Spleen (tissue), 13 donors: ENCODE measurements at places on chromosomes 12 and 14.

GRCh38 chr12:75820848-75821578, 210.6 kb downstream of the PHLDA1 start:
- DNase-seq = no peak

DNA sequence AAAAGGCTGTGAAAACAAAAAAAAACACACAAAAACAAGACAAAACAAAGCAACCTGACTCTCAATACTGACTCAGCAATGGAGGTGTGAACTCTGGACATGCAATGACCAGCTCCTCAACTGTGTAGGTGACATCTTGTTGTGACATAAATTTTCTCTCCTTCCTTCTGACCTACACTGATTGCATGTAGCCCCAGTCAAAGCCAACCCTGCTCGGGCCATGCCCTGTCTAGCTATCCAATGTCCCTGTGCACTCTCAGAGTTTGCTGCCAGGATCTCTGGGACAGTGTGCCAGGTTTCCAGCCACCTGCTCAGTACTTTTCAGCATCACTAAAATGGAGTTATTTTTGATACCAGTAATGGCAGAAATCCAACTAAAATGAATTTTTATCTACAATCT, 18.9 kb upstream of the CRACR2A start:
- DNase-seq = no peak

DNA sequence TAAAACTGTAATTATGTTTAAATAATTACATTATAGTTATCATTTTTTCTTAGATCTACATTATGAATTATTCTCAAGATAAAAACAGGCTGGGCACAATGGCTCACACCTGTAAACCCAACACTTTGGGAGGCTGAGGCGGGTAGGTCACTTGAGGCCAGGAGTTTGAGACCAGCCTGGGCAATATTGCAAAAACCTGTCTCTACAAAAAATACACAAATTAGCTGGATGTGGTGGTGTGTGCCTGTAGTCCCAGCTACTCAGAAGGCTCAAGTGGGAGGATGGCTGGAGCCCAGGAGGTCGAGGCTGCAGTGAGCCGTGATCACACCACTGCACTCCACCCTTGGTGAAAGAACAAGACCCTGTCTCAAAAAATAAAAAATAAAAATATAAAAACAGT, 40.3 kb upstream of the KCNJ8 start:
- DNase-seq = no peak

DNA sequence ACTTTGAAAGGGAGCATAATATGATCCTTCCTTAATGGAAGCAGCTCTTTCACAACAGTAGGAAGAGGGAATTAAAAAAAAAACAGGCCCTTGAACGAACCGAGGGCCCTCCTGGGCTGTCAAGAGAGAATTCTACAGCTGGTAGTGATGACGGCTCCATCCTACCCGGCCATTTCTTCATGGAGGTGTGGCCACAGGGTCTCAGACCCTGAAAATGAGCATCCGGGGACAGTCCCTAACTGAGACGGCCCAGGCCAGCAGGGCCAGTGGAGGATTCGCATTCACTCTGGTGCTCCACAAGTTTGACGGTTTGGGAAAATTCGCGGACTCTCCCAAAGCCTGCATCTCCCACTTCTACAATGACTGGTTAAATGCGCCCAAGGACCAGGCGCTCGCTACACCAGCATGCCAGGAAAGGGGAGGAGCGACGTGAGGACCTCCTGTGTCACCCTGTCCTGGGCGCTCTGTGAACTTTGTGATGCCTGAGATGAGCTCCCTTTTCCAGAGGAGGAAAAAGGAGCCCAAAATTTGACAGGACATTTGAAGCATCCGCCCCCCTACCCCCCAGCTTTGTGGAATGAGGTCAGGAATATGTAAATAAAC, 66.8 kb downstream of the BCL11B start:
- no peak for DNase-seq

DNA sequence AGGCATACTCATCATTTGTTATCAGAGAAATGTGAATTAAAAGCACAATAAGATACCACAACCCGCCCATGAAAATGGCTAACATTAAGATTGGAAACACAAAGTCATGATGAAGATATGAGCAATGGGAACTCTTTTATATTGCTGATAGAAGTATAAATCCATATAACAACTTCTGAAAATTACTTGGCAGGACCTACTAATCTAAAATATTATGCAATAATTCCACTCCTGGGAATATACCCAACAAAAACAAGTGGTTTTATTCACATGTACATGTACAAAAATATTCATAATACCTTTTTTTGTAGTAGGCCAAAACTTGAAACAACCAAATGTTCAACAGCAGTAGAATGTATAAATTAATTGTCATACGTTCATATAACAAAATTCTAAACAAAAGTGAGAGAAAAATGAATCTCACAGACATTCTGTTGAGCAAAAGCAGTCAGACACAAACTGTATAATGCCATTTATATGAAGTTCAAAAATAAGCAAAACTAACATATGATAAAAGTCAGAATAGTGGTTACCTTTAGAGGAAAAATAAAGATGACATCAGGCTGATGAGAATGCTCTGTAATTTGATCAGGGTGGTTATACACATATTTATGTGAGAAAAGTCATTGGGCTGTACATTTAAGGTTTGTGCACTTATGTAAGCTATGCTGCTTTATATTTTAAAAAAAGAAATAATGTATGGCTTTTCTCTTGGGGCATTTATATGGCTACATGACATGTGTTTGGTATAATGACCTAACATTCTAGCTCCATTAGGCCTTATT, 309.2 kb upstream of the KITLG start:
- DNase-seq = no peak

DNA sequence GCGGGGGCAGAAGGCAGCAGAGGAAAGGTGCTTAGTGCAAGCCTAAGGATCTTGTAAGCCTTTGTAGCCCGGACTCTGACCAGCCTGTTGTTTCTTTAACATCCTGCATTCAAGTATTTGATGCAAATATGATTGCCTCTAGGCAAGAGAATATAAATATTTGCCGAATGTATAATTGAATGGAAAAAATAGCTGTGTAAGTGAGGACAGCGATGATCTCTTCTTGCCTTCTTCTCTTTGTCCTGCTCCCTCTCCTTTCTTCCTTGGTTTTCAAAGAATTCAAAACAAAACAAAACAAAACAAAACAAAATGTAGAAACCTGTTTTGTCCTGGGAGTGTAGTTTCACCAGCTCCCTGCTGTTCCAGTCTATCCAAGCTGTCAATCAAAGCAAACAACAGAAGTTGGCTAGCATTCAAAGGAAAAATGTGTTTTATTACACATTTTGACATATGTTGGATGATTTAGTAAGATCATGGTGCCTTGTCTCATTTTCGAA, 74.9 kb upstream of the CPM start:
- no peak for DNase-seq

- no peak for DNase-seq
Measured at GRCh38 chr12:97276661-97277429, 185.8 kb upstream of the RMST start.

- no peak for DNase-seq
Measured at GRCh38 chr14:77098529-77099353, 683 bp downstream of the CIPC start.

DNA sequence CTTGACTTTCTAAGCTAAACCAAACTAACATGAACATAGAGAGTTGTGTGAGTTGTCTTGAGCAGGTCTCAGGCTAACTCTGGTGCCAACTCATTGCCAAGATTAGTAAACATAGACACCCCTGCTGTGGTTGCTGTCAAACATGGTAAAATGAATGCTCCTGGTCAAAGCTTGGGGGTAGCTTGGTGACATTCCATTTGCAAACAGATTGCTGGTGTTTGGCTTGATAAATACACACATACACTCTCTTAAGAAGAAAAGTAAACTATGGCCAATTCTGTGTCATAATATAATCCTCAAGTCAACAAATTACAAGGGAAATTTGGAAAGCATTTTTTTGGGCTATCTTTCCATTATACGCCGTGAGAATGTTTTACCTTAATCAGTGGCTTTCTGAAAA, 386.4 kb upstream of the PDE3A start:
- DNase-seq = no peak

- DNase-seq = no peak
Measured at GRCh38 chr14:99944241-99944651, 121.0 kb upstream of the EVL start.

GRCh38 chr14:68312884-68313610, 479.8 kb downstream of the ZFP36L1 start:
- DNase-seq = no peak

DNA sequence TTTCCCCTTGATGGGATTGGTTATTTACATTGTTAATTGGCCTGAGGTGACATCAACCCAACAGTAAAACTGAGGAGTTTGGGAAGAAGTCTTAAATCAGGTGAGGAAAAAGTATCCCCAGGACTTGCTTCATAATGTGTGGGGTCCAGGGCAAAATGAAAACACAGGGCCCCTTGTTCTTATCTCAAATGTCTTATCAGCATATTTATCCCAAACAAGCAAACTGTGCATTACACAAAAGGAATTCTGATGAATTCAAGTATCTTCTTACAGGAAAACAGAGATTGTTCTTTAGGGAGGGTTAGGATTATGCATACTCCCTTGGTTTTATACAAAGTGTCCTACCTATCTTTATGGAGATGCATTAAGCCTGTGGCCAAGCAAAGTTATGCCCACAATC, 178.4 kb downstream of the SPTSSA start:
- DNase-seq = no peak

- DNase-seq = no peak
Measured at GRCh38 chr14:74302152-74302628, 544 bp downstream of the ABCD4 start.

- no peak for DNase-seq
Measured at GRCh38 chr14:88879022-88879421, 54.6 kb downstream of the TTC8 start.

GRCh38 chr14:64919618-64920017, 5.4 kb downstream of the CHURC1 start:
- no peak for DNase-seq

GRCh38 chr12:95673576-95673975, 117.0 kb downstream of the NTN4 start:
- DNase-seq = no peak

DNA sequence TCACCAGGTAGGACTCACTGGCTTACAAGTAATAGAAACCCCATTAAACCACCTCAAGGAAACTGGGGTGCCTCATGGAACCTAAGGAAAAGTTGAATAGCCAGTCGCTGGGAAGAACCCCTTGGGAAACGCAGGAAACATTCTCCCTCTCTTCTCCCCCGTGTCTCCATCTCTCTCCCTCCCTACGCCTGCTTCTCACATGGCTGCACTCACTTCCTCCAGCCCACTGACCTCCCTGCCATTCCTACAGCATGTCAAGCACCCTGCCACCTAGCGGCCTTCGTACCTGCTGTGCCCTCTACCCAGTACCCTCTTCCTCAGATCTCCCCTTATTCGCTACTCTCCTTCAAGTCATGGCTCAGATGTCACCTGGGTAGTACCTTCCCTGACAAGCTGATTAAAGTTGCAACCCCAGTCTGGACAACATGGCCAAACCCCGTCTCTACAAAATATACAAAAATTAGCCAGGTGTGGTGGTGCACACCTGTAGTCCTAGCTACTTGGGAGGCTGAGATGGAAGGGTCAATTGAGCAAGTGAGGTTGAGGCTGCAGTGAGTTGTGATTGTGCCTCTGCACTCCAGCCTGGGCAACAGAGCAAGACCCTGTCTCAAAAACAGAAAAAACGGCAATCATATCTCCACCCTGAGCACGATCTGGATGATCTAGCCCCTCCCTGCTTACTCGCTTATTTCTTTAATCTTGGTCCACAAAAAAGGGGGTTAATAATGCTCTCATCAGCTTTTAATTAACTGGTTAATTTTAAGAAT, 6.4 kb upstream of the DTX1 start:
- no peak for DNase-seq

- DNase-seq = no peak
Measured at GRCh38 chr14:39974036-39974435, 541.8 kb upstream of the FBXO33 start.

DNA sequence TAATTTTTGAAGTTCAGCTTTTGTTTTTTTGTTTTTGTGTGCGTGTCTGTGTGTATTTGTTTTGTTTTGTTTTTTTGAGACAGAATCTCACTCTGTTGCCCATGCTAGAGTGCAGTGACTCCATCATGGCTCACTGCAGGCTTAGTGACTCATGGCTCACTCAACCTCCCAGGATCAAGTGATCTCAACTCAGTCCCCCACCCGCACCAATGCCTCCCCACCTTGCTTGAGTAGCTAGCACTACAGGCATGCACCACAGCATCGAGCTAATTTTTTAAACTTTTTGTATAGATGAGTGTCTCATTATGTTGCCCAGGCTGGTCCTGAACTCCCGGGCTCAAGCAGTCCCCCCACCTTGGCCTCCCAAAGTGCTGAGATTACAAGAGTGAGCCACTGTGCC, 981.4 kb downstream of the BCL11B start:
- no peak for DNase-seq

DNA sequence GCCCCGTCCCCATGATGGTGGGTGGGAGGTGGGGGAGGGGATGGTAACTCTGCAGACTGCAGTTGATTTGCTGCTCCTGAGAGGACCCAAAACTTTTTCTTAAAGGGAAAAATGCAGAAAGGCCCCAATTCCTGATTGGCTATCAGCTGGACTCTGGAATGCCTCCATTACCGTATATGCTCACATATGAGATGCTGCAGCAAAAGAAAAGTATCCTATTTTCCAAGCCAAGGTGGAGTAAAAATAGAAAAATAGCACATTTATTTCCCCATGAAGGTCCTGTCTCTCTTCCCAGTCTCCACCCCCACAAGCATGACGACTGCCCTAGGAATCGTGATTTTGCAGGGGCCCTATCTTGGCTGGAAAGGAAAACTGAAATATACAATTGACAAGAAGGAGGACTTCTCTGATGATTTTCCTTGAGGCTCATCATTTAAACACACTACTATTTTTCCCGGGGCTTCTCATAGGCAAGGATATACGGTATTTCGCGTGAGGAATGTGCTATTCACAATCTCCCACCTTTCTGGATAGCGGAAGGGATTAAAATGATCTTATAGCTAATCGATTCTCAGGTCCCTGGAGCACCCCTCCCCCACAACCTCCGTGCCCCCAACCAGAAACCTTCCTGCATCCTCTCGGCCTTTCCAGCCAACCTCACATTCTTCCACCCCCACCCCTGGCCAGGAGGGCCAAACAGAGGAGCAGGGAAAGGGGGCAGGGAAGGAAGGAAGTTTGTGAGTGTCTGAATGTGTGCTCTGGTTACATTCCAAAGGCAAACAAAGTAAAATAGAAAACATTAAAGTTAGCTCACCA, 138.9 kb upstream of the CCND2 start:
- DNase-seq = no peak

GRCh38 chr12:6612247-6612646, 5.1 kb upstream of the CHD4 start:
- DNase-seq = no peak

GRCh38 chr14:33525626-33526025, 425.2 kb downstream of the EGLN3 start:
- no peak for DNase-seq

DNA sequence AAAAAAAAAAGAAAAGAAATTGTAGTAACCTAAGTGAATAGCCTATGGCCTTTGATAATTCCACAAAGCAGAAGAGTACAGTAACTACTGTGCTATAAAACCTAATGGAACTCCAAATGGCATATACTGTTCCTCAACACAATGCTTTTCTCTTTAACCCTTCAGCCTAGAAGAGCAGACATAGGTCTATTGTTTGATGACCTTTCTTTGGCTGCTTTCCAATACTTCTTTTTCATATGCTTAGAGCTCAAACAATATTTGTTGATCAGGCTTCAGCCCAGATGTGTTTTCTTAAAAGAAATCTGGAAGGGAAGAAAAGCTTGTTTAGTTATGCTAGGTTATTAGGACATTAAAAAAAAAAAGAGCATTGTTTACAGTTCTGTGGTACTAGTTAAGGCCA, 116.4 kb downstream of the NTN4 start:
- DNase-seq = no peak

- no peak for DNase-seq
Measured at GRCh38 chr12:75489187-75489586, 8.6 kb downstream of the GLIPR1 start.

- DNase-seq = peak; percentile 66
Measured at GRCh38 chr14:95505030-95505589, 11.3 kb downstream of the SYNE3 start.
